ENCODE measurements at places on chromosomes 1 and 21.

GRCh38 chr1:159881622-159882526, 18.1 kb downstream of the CFAP45 start:
- peak; percentile 81 for DNase-seq

- DNase-seq: no peak
Observed at GRCh38 chr1:230270559-230271281, 155.4 kb downstream of the PGBD5 start.

DNA sequence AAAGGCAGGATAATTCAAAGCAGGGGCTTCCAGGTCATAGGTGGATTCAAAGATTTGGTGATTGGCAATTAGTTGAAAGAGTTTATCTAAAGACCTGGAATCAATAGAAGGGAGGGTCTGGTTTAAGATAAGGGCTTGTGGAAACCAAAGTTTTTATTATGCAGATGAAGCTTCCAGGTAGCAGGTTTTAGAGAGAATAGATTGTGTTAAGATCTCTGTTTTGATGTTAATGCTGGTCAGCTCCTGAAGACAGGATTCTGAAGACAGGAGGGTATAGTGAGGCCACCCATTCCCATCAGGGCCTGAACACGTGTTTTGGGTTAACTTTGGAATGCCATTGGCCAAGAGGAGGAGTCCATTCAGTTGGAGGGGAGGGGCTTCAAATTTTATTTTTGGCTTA, 6.1 kb upstream of the PTBP2 start:
- no peak for DNase-seq

DNA sequence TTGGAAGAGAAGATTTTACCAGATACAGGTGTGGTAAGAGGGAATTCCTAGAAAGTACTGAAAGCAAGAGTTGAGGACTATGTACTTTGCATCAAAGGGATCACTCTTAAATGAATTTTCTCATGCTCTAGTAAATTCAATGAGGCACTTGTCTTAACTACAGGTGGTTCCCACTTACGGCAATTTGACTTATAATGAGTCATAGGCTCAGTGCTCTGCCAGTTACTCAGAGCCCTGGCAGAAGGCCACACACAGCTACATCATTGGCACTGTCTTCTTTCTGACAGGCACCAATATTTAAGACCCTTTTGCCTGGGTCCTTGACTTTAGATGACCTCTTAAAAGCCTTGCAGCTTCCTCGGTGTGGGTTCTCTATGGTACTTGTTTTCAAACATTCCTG, 15.9 kb upstream of the ADAMTS5 start:
- peak; percentile 53 for DNase-seq

DNA sequence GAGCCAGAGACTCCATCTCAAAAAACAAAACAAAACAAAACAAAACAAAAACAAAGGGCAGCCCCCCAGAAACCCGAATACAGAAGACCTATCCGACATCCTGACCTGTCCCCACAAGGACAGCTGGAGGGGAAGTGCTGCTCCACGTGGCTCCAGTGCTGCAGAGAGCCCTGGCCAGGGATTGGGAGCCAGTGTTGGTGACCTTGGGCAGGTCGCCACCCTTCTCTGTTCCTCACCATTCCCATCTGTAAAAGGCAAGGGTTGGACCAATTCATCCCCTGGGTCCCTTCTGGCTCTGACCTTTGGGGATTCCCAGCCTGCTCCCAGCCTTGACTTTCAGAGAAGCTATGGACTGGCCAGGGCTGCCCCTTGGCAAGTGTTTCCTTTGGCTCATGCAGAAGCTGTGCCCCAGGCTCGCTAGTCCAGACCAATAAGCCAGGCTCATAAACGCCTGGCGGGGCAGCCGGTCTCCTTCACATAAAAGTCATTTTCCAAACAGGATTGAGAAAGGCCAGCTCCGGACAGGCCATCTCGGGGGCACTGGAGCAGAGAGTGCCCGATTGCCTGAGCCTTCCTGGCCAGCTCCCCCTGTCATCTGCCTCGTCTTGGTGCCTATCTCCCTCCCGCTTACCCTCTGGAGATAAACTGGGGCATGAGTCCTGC, 20.0 kb upstream of the PADI1 start:
- no peak for DNase-seq

GRCh38 chr1:204711103-204711946, 25.8 kb upstream of the LRRN2 start:
- no peak for DNase-seq

DNA sequence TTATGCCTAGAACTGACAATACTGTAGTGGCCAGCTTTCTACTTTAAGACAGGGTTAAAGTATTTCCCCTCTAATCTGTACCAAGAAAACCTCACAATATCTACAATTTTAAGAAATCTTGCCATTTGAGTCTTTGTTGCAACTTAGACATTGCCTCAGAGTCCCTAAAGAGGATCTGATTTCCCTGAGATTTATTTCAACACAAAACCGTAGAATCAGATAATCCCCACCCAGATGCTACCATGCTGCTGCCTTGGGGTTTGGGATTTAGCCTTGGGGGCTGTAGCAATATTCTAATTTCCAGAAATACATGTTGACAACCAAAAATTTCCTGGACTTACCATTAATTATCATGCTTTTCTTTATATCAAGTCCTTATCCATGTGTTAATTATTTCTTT, 50.3 kb upstream of the DENND1B start:
- no peak for DNase-seq

GRCh38 chr1:227372726-227373130, 54.4 kb upstream of the CDC42BPA start:
- DNase-seq: no peak

GRCh38 chr1:204418174-204419063, 6.8 kb upstream of the PPP1R15B start:
- no peak for DNase-seq

- peak; percentile 68 for DNase-seq
Observed at GRCh38 chr1:4652631-4653327, 1.6 kb upstream of the AJAP1 start.

DNA sequence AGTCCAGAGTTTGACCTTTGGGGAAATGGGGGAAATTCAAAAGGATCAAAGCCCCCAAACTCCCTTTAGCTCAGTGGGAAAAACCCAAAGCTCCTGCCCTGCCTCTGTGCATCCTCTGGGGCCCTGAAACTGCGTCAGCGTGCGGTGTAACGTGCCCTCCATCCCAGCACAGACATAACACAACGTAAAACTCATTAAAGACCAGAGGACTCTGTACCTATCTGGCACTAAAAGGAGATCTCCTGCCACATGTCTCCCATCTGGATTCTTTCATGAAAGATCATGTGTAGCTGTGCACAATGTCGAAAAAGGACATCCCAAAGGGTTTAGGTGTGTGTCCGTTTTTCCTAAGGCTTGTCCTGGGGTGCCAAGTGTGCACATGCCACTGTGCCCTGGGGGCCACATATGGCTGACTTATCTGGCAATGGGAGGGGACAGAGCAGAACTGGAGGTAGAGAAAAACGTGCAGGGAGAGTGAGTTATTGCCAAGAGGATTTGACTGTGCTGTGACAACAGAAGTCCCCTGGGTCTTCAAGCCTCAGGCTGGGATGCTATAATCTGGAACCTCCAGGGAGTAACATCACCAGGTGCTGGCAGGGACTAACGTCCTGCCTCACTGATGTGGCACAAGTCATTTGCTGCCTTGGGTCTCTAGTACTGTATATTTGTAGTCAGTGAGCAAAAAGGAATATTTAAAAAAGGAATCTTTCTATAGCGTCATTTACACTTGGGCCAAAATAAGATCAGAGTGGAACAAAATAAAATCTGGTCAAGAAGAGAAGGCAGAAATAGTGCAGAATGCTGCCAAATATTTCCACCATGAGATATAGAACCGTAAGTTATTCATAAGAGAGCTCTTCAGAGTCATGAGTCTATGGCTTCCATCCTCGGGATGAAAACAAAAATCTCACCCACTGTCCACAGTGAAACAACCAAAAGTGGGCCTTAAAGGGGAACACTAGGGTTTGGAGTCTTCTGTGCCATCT, 52.3 kb downstream of the ITPKB start:
- DNase-seq: no peak

- no peak for DNase-seq
Observed at GRCh38 chr1:156153362-156153761, at the start of gene SEMA4A. SEMA4A (plus strand) TSS chr1:156153585; CDS start chr1:156154579, 994 bp downstream.

DNA sequence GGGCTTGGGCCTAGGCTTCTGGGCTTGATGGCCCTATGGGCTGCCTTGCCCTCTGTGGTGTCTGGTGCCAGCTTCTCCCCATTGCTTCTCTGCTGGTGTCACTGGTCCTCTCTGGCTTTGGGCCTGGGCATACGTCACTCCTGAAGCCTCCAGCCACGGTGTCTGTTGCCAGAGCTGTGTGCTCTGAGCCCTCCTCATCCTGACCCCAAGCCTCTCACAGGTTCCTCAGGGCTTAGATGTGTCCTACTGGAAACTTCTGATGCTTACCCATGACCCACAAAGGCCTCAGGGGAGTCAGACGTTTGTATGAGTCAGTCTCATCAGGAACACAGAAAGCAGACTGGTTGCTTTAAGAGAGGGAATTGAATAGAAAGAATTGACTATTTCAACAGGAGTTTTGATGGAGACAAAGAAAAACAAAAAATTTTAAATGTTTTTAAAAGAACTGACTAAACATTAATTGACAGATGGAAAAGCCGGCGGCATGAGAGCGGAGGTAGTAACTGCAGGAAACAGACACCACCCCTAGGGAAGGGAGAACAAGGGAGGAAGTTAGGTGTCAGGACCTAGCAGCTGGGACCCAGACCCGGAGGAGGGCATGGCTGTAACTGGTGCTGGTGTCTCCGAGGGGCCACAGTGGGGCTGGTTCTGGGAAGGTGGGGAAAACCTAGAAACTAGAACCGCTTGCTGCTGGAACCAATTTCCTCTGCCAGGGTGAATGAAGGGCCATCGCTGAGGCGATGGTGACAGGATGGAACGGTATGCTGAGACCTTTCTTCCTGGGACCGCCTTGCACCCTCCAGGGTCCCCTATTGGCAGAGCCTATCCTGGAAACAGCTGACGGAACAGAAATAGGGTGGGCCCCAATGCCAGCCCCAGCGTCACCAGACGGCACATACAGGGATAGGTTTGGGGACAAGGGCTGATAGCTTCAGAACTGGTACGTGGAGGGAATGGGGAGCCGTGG, 40.0 kb upstream of the CITED4 start:
- peak; percentile 57 for DNase-seq

DNA sequence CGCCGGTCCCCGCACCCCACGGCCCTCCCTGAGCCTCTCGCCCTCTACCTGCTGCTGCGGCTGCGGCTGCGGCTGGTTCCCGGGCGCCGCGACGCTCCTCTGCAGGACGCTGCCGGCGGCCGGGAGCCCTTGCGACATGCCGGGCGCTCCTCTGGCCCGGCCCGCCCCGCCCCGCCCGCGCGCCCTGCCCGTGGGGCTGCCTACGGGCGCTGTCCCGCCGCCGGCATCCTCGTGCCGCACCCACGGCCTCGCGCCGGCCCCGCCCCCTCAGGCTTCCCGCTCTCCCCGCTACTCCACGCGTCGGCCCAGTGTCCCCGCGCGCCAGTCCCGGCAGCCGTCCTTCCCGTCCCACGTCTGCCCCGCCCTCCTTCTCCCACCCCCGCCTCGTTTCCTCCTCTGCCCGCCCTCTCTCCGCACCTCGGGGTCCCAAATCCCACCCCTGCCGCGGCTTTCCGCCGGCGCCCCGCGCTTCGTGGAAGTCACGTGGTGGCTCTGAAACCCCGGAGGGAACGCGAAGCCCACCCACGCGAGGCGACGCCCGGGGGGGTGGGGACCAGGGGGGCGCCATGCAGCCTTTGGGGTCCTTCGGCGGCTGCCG, at the start of gene BATF3:
TSS of gene BATF3 (minus strand) at position 216 of the 598 bp plus-strand sequence. CDS start at position 138, 78 bp downstream.
- DNase-seq: peak; percentile 85

- DNase-seq: no peak
Observed at GRCh38 chr1:183877053-183877720, 72.3 kb downstream of the RGL1 start.

- no peak for DNase-seq
Observed at GRCh38 chr1:29686012-29686930, 449.9 kb downstream of the PTPRU start.

DNA sequence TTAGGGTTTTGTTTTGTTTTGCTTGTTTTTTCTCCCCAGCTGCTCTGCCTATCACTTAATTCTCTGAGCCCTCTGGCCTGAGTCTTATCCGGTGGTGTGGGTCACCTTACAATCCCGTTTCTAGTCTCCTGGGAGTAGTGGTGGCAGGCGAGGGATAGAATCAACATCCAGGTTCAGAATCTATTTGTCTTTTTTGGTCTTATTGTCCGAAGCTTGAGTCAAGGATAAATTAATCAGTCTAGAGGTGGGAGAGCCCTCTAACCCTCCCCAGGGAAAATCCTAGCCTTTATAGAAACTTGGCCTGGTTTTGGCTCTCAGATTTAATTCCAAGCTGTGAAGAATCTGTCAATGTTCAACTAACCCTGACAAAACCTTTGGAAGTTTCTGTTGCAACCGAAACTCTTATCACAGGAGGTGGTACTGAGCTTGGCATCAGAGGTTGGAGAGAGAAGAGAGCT, 246.3 kb downstream of the FGGY start:
- no peak for DNase-seq

DNA sequence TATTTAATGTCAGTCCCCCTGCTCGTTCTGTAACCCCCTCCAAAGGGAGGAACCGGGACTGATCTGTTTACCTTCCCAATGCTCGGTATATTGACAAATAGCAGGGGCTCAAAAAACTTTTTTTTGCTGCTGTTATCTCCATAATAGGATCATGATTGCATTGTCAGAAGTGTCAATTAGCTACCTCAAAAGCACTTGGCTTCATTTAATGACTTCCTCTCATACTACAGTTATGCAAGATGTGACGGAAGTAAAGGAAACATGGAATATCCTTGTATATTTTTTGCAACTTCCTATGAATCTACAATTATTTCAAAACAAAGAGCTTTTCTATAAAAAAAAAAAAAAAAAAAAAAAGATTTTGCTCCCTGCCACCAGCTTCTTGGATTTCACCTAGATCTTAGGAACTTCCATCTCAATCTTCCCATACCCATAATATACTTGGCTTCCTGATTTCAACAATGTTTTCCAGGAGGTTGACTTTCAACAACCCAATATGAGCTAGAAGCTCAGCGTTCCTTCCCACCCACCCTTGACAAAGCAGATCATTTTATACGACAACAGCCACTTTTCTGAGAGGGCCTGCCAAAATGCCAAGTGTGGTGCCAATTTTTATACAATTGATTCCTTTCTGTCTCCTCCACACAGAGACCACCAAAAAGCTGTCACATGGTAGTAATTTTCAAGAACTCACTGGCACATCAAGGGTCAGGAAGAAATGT, 71.7 kb downstream of the SETD4 start:
- DNase-seq: peak; percentile 21

DNA sequence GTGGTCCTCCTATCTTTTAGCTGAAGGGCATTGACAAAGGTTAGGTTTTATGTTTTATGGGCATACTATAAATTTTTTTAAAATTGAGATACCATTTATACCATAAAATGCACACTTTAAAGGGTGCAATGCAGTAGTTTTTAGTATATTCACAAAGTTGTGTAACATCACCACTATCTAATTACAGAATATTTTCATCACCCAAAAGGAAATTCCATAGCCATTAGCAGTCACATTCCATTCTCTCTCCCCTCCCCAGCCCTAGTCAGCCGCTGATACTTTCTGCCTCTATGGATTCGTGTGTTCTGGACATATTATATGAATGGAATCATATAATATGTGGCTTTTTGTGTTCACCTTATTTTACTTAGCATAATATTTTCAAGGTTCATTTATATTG, 135.8 kb upstream of the B3GALT2 start:
- DNase-seq: no peak
